Kidney (tissue), 22 donors: ENCODE measurements at places on chromosomes 4 and X. TPM values are rescaled to one million over a fixed set of nuclear protein-coding genes. Genes with fewer than 3 reads are reported as not detected.

SMR3B gene
- polyA plus RNA-seq = not detected

KLHL4 gene
- 0.49 TPM for polyA plus RNA-seq

CXCL1 gene
- 6.4 TPM for polyA plus RNA-seq

PHEX gene
- polyA plus RNA-seq = 0.19 TPM

CXCL3 gene
- polyA plus RNA-seq = 0.97 TPM

GRIA2 gene
- polyA plus RNA-seq = 0.80 TPM

ARMCX4 gene
- 6.5 TPM for polyA plus RNA-seq

ATP2B3 gene
- polyA plus RNA-seq = 0.37 TPM

MAP3K15 gene
- polyA plus RNA-seq = 5.0 TPM

THOC2 gene
- 18.8 TPM for polyA plus RNA-seq

ARHGAP24 gene
- polyA plus RNA-seq = 78.1 TPM

MID1IP1 gene
- 21.2 TPM for polyA plus RNA-seq

PGAM4 gene
- polyA plus RNA-seq = not detected

ATP1B4 gene
- polyA plus RNA-seq = not detected

CT45A10 gene
- polyA plus RNA-seq = not detected

SHROOM2 gene
- 3.5 TPM for polyA plus RNA-seq

ARMCX1 gene
- 20.3 TPM for polyA plus RNA-seq

FAM9B gene
- not detected for polyA plus RNA-seq

CLCN5 gene
- 21.1 TPM for polyA plus RNA-seq

ZDHHC15 gene
- 1.7 TPM for polyA plus RNA-seq

RBBP7 gene
- polyA plus RNA-seq = 112 TPM
